NCI-H526 (cell line): ENCODE measurements at places on chromosomes 1 and 21.

- DNase-seq: no peak
Observed at GRCh38 chr1:147478521-147478920, 62.8 kb upstream of the BCL9 start.

DNA sequence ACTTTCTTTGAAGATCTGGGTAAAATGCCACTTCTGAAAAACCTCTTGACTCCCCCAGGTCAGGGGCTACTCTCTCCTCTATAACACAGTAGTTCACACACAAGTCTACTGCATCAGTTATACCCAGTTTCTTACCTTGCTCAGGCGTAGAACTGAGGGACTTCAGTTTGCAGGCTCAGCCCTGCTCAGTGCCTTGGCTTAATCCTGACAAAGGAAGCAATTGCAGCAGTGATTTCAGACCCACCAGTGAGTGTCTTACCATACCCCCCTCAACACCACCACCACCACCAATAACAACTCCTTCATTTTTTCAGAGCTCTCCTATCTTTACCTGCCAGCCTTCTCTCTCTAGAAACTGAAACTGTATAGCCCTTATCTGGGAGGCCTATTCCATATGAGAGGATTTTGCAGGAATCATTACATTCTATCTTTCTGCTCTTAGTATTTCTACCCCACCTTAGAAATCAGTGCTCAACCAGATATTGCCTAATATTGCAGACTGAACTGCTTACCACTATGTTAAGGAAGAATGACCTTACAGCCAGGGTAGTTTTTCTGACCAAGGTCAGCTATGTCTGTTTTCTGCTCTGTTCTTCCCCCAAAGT, 105.5 kb upstream of the S1PR1 start:
- DNase-seq: no peak

GRCh38 chr1:51675177-51675780, 58.4 kb downstream of the OSBPL9 start:
- DNase-seq: no peak

DNA sequence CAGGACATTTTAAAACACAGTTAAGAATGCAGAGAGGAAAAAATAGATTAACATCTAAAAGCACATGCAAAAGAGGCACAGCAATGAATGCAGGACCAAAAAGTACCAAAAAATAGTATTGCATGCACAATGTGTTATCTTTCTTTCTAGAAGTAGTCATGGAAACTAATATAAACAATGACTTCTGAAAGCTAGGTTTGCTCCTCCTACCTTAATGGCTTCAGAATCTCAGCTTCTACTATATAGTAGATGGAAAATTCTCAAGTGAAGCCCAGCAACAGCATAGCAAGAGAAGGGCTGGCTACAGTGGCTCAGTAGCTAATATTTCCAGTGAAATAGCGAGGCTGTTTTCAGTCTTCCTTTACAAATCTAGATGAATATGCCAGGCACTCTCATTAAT, 125.1 kb downstream of the CRB1 start:
- DNase-seq: no peak

- DNase-seq: no peak
Observed at GRCh38 chr1:179448437-179449149, 82.8 kb downstream of the AXDND1 start.
